ENCODE measurements at places on chromosomes 1 and 21.
A peak's percentile ranks its signal among the peaks of the same experiment; 100 is the strongest.

- DNase-seq = no peak
Observed at GRCh38 chr1:78298349-78298748, 192.4 kb upstream of the PTGFR start.

- no peak for DNase-seq
Observed at GRCh38 chr1:17004466-17005364, 7.0 kb downstream of the ATP13A2 start.

- no peak for DNase-seq
Observed at GRCh38 chr1:54604572-54605370, 18.6 kb downstream of the FAM151A start.

DNA sequence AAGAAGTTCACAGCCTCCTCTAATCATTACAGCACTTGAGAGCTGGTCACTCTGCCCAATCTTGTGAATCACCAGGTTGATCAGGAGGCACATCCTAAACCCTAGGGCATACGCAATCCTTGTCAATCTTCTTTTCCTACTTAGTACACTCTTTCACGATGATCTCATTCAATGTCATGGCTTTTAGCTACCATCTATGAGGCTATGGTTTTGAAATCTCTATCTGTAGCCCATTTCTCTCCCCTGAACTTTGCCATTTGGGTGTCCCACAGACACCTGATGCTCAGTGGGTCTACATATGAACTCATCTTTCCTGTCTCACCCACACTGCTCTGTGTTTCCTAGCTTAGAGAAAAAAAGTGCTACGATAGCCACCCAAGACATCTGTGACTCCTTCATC lies 1.9 kb upstream of the MED18 start:
- DNase-seq = no peak

DNA sequence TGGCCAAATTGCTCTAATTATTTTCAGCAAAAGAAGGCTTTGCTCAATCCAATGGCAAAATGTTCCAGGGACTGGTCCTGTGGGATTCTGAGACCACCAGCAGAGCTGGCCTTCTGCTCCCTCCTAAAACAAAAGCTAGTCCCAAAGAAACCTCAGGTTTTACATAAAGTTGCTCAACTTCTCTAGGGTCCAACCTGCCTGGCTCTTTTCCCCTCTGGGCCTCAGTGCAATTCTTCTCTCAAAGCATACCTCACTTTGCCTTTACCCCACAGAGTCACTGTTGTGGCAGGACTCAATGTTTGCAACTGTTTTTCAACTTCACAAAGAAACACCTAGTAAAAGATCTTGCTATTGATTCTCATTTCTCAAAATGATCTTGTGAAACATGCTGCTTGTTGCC lies 39.8 kb downstream of the TBX15 start:
- DNase-seq = no peak

DNA sequence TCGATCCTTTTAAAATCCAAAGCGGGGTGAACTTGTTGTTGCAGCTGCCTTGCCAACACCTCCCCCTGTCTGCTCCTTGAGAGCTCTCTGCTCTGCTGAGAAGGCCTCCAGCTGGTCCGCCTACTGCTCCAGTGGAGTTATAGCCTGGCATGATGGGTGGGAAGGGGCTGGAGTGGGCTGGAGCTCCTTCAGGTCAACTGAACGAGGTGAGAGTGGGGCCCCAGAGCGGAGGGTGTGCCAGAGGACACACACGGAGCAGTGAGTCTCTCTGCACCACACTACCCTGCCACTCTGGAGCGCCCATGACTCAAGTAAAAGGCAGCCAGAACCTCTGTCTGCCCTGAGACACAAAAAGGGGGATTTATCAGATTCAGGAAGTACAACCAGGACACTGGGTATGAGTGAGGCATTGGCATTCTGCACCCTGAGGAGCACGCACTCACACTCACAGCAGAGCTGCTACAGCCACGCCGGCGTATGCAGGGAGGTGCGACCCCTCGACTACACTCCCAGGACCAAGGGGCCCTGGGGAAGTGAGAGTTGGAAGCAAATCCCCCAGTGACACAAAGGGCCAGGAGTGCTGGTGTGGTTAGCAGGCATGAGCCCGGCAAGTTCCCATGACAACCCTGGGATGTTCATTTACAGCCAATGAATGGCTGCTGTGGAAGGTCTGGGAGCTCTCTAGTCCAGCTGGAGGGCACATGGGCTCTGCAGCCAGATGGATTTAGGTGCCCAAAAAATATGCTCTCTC lies 28.0 kb upstream of the EVA1B start:
- DNase-seq = peak; percentile 83

GRCh38 chr1:40844079-40844478 lies 18.1 kb downstream of the CITED4 start:
- no peak for DNase-seq

Data from retina (tissue), 1 donor.